ENCODE measurements at places on chromosomes 11 and 22.

GRCh38 chr11:83024270-83024854 lies 47.3 kb downstream of the RAB30 start:
- DNase-seq, result no peak

- no peak for DNase-seq
Observed at GRCh38 chr11:113240790-113241635, 73.4 kb upstream of the TTC12 start.

DNA sequence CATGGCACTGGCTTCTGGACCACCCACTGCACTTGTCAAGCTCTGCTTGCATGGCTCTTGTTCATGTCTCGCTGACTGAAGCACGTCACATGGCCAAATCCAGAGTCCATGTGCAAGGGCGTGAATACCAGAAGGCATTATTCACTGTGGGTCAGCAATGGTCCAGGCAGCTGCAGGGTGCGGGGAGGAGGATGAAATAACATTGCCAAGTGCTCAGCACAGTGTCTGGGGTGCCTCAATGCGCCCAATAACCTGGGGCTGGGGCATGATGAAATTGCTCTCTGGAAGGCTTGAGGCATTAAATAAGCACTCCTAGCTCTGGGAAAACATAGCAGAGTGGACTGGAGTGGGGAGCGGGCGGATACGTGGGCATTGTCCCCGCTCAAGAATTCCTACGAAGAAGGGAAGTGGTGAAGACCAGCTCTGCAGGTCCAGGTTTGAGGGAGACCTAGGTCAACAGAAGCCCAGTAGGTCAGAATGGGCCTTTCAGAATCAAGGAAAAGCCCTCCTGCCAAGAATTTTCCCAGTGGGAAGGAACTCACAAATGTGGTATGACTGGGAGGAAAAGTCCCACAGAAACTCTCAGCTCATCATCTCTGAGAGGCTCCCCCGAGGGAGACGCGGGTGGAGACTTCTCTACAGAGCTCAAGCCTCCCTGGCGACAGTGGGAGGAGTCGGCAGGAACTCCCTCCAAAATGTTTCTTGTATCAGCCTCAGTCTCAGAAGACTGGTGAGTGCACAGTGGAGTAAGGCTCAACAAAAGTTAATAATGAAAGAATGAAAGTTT lies 15.3 kb upstream of the ACCSL start:
- no peak for DNase-seq

DNA sequence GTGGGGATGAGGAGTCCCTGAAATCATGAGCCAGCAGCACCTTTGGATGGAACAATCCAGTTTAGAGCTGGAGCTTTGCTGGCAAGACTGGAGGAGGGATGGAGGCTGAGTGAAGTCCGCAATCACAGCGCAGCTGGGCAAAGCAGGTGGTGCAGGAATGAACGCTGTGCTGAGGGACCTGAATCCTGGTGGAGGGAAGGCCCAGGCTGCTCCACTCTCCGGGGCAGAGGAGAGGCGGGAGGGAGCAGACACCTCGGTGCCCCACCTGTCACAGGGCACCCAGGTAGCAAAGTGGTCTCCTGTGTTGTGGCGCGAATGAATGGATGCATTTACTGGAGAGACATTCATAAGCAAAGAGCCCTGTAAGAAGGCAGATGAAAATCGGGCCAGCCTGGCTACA lies 124.8 kb upstream of the ANO1 start:
- no peak for DNase-seq

- peak; percentile 60 for DNase-seq
Observed at GRCh38 chr22:46150655-46151477, 540 bp downstream of the PPARA start.

GRCh38 chr11:69039501-69039900 lies 9.2 kb upstream of the TPCN2 start:
- no peak for DNase-seq

GRCh38 chr11:118885831-118886565 lies 2.3 kb downstream of the CXCR5 start:
- no peak for DNase-seq

DNA sequence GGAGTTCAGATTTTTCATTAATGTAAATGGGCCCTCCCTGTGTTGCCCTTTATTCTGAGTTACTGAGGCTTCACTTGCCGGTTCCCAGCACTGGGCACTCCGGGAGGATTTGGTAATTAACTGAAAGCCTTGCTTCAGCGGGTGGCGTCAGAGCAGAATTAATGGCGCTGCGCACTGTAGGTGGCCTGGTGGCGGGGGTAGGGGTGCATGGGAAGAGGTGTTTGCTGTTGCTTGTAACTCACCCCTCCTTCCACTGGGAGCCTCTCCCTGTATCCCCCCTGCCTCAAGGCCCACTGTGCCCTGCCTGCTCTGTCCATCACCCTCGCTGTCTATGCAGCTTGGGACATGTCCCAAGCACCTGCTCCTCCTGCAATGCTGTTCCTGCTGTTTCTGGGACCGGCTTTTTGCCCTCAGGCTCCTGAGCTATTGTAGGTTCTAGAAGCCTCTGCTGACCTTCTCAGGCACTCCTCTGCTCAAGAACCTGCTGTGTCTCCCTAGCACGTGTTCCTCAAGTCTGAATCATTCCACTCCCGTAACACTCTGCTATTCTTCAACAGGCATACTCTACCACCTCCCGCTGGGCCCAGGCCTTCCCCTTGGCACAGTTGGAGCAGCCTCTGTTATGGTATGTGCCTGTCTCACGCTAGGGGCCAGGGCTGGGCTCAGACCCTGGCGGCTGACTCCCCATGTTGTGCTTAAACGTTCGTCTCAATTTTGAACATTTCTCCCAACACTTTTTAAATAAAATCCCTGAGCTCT lies 24.4 kb downstream of the ARHGAP8 start:
- no peak for DNase-seq

- DNase-seq, result no peak
Observed at GRCh38 chr22:20542736-20543135, 35.3 kb downstream of the MED15 start.

DNA sequence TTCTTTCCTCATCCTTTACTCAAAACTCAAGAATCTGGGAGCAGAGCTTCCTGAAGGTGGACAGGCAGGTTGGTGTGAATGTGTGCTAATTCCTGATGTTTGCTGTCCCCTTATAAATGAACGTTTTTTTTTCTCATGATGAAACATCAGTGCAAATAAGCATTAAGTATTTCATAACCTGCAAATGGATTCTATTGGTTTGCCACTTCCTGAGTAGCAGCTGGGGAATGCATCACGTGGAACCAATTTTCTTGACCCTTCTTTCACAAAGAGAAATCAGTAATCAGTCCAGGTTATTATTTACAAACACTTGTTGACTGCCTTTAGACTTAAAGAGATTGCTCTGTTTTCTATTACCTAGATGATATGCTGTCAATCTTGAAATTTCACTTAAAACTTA lies 40.1 kb upstream of the SCN3B start:
- no peak for DNase-seq

- no peak for DNase-seq
Observed at GRCh38 chr11:73228268-73229134, 10.4 kb downstream of the P2RY2 start.

DNA sequence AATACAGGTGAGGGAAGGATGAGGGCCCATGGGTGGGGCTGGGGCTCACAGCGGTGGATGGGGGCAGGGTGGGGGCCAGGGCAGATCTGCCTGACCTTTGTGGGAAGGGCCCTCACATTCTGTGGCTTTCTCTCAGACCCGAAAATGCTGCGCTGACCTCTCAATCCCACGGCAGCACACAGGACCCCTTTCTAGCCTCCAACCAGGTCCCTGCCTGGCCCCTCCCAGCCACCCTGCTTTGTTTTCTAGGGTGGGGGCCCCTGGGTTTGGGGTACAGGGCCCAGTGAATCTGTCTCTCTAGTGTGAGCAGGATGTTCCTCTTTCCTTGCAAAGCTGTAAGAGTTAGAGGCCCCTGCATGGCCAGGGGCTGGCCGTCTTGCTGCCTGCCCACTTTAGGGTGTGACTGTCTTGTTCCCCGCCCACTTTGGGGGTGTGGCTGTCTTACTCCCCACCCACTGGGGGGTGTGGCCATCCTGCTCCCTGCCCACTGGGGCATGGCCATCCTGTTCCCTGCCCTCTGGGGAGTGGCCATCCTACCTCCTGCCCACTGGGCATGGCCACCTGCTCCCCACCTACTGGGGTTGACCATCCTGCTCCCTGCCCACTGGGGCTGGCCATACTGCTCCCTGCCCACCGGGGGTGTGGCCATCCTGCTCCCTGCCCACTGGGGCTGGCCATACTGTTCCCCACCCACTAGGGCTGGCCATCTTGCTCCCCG lies 11.5 kb downstream of the PARVG start:
- peak; percentile 65 for DNase-seq

GRCh38 chr22:38355275-38355674 lies 38.0 kb upstream of the CSNK1E start:
- no peak for DNase-seq

GRCh38 chr11:1479006-1479677 lies 7.4 kb downstream of the MOB2 start:
- no peak for DNase-seq

DNA sequence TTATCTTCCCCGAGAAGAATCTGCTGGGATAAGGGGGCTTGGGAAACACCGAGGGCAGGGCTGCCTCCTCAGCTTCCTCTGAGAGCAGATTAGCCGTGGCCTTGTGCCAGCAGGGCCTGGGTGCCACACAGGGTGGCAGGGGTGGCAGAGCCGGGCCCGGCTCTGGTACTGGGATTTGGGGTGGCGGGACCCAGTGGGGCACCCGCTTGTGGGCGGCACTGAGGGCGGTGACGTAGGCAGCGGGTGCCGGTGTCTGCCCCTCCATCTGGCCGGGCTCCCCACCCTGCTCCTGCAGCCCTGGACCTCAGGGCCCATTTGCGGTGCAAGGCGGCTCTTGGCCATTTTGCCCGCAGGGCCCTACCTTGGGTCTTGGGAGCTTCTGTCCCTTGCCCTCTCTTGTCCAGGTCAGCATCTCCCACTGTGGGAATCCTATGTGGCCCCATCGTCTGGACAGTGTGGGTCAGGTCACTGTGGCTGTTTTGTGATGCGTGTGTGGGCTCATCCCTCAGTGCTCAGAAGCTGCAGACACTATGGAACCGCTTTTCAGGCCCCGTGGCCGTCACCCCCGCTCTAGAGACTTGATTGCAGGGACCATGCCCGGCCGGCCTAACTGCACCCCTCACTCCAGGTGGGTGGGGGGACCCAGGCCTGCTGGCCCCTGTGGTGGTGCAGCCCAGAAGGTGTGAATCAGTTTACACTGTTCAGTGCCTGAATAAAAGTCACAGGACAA lies 29.7 kb upstream of the KRTAP5-6 start:
- no peak for DNase-seq

- DNase-seq, result peak; percentile 80
Observed at GRCh38 chr22:22942511-22943329, 55.1 kb downstream of the IGLL5 start.

- no peak for DNase-seq
Observed at GRCh38 chr11:10480760-10481159, 25.7 kb downstream of the AMPD3 start.

DNA sequence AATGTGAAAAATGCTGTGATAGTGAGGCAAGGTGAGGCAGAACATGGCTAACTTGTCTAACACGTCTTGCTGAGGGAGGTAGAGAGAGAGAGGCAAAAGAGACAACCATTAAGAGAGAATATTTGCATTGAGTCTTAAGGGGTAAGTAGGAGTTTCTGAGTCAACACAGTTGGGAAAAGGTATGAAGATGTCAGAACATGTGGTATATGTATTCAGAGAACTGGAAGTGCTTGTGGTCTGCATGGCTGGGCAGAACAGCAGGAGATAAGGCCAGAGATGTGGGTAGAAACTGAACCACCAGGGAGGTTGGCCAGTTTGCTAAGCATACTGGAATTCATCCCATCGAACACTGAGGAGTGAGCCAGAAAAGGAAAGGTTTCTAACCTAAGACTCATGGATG lies 25.0 kb upstream of the SLC5A1 start:
- DNase-seq, result no peak

DNA sequence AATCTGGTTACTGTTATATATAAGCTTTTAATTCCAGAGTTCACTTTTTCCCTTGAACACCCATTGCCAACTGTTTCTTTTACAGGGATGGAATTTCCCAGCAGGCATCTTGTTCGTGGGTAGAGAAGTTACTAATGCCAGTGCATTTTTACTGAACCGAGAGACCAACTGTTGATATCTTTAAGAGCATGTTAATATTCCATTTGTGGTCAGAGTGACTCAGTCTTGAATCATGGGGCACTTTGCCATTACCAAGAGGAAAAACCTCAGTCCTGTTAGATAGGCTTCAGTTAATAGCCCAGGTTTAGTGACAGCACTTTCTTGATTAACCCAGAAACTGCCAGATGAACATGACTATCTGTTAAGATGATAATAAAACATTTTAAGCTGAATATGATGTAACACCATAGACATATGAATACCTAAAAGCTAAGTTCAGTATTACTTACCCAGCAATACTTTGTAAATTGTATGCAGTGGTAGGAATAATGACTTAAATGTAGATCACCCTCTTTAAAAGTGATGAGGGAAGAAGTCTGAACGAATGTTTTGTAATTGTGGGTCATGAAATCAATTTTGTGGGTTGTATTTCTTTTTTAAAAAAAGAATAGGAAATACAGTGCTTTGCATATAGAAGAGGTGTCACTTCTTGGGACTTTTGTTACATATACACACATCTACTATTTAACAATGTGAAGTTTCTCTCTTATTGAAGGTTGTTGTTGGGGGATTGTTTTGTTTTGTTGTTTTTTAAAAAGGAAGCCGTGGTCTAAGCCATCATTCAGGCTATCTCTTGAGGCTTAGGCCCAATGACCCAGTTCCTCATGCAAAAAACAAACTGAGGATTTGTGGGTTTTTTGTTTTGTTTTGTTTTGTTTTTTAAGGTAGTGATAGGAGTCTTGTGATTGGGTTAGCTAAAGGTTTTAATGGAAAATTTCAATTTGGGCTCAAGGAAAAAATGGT lies 79.2 kb upstream of the GRIK4 start:
- no peak for DNase-seq

GRCh38 chr22:20437613-20438426 lies at the start of gene SCARF2:
TSS of gene SCARF2 (minus strand) at chr22:20437825. CDS start at chr22:20437754, 71 bp downstream.
- DNase-seq, result no peak

GRCh38 chr22:29061773-29062172 lies at the start of gene C22orf31:
TSS of gene C22orf31 (minus strand) at chr22:29061831. CDS start at chr22:29061792, 39 bp downstream.
- DNase-seq, result no peak

GRCh38 chr11:125886997-125887372 lies 483 bp upstream of the HYLS1 start:
- DNase-seq, result peak; percentile 25

DNA sequence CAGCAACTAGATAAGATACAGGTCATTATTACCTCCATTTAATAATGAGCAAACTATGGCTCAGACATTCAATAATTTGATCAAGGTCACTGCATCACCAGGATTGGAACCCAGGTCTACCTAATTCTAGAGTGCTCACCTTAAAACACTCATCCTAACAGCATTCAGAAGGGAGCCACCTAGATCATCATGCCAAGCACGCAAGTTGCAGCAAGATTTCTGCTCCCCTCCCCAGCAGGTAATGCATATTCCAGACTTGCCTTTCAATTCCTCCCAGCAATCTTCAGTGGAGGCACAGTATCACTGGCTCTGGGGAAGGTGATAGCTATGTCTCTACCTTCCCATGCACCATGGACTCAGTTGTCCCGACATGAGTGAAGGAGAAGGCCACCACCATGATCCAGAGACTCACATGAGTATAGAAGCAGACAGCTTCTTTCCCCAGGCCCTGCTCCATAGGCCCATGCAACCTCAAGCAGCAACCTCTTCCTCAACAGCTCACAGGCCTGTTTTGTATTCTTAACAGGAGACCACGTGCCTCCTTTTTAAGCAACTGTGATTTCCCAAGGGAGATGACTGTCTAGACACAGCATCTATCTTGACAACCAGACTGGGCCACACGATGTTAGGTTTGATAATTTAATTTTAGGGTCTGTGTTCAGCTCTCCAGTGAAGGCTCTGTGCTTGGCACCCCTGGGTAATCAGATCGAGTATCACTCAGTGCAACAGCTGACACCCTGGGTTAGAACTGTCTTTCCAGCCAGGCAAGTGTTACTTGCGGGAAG lies 36.4 kb downstream of the RAB30 start:
- DNase-seq, result peak; percentile 43
